ENCODE measurements at places on chromosomes 16 and 17. TPM values are rescaled to one million over a fixed set of nuclear protein-coding genes. Genes with fewer than 3 reads are reported as not detected.

TEN1 gene
- 13.5 TPM for total RNA-seq

DNA sequence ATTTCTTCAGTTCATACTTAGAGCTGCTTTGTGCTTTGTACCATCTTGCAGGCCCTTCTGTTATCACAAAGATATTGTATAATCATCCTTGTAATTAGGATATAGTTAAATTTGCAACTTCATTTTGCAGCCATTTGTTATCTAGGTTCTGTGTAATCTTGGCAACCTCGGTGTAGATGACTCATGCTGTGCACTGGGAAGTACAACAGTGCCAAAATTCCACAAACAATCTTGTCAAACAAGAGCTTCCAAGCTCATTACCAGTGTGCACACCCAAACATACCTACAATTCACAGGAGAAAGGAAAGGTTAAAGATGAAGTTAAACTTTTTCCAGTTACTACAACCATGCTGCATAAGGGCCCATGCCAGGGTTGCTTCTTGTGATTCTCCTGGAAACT lies 1231.8 kb downstream of the CDH11 start:
- no peak overlapping the region for H3K4me3 ChIP-seq
- no peaks in the 10 kb centered on the region for H3K4me1 ChIP-seq
- no peaks in the 10 kb centered on the region for H3K27me3 ChIP-seq
- no peaks in the 10 kb centered on the region for H3K36me3 ChIP-seq
- H3K27ac ChIP-seq, result no peak overlapping the region

- no peaks in the 10 kb centered on the region for H3K4me1 ChIP-seq
- H3K36me3 ChIP-seq, result no peaks in the 10 kb centered on the region
- H3K27ac ChIP-seq, result peak overlapping the region; percentile 67
- DNase-seq, result peak; percentile 45
- H3K4me3 ChIP-seq, result peak overlapping the region; percentile 99
- H3K27me3 ChIP-seq, result no peaks in the 10 kb centered on the region
These were observed 230.9 kb downstream of the MRTFB start for GRCh38 chr16:14302031-14302398.

- no peaks in the 10 kb centered on the region for H3K4me1 ChIP-seq
- H3K36me3 ChIP-seq, result no peaks in the 10 kb centered on the region
- H3K27me3 ChIP-seq, result no peaks in the 10 kb centered on the region
- H3K27ac ChIP-seq, result no peak overlapping the region
- DNase-seq, result no peak
These were observed 503 bp downstream of the C16orf54 start for GRCh38 chr16:29745121-29745852.

CANT1 gene
- 9.2 TPM for total RNA-seq

DNA sequence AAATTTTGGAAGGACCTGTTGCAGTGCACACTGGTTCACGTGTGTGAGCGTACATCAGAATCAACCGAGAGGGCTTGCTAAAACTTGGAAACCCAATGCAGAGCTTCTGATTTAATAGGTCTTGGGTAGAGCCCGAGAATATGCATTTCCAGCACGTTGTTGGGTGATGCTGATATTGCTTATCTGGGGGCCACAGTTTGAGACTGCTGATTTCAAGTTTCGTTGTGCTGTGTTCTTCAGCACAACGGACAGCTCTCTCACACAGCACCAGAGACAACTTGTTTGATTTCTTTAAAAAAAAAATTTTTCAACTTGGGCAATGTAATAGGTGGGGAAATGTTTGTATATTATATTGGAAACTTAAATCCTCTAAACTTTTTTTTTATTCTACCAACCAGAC lies 9.4 kb downstream of the OR4D2 start:
- H3K36me3 ChIP-seq, result no peaks in the 10 kb centered on the region
- H3K4me3 ChIP-seq, result no peak overlapping the region
- no peak for DNase-seq
- no peaks in the 10 kb centered on the region for H3K27me3 ChIP-seq
- H3K4me1 ChIP-seq, result no peaks in the 10 kb centered on the region
- no peak overlapping the region for H3K27ac ChIP-seq

DNA sequence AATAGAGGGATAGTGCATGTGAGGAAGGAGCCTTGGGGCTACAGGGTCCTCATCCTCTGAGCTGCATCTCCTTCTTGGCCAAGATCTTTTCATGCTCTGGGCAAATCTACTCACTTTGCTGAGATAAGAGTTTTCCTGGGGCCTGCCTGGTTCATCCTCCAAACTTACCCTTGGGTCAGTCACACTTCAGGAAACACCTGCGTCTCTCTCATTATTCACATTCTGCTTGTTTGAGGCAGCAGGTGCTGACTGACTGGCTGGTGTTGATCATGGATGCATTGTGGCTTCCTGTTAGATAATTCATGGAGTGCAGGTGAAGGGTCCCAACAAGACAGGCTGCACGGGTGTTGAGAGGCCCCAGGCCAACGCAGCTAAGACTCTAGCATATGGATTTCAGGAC lies 162.6 kb downstream of the SALL1 start:
- no peaks in the 10 kb centered on the region for H3K27me3 ChIP-seq
- no peak for DNase-seq
- H3K27ac ChIP-seq, result no peak overlapping the region
- H3K36me3 ChIP-seq, result no peaks in the 10 kb centered on the region

- no peak for DNase-seq
- H3K36me3 ChIP-seq, result no peaks in the 10 kb centered on the region
- no peaks in the 10 kb centered on the region for H3K4me1 ChIP-seq
- H3K27me3 ChIP-seq, result no peaks in the 10 kb centered on the region
- no peak overlapping the region for H3K27ac ChIP-seq
These were observed 506.7 kb downstream of the HAPSTR1 start for GRCh38 chr16:9597967-9598730.

GRCh38 chr17:69269131-69269998 lies 40.7 kb upstream of the ABCA10 start:
- DNase-seq, result no peak
- H3K36me3 ChIP-seq, result no peaks in the 10 kb centered on the region
- no peaks in the 10 kb centered on the region for H3K27me3 ChIP-seq

- H3K4me3 ChIP-seq, result no peak overlapping the region
- no peak for DNase-seq
- no peaks in the 10 kb centered on the region for H3K27me3 ChIP-seq
- H3K4me1 ChIP-seq, result no peaks in the 10 kb centered on the region
- no peak overlapping the region for H3K27ac ChIP-seq
- H3K36me3 ChIP-seq, result no peaks in the 10 kb centered on the region
These were observed 15.1 kb downstream of the SLC6A4 start for GRCh38 chr17:30220414-30220813.

DNA sequence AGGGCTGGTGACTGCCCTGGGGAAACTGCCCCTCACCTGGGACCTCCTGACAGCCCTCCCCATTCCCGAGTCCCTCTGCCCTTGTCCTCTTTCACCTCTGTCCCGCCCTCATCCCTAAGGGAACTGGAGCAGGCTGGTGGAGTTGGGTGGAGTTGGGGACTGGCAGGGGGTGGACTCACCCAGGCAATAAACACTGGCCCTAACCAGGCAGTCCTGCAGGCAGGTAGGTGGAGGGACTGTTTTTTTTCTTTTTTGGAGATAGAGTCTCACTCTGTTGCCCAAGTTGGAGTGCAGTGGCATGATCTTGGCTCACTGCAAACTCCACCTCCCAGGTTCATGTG lies 11.7 kb downstream of the GCGR start:
- H3K27ac ChIP-seq, result no peak overlapping the region
- H3K4me3 ChIP-seq, result no peak overlapping the region
- H3K4me1 ChIP-seq, result no peaks in the 10 kb centered on the region

MFAP4 gene
- total RNA-seq, result 89.9 TPM

RBFOX1 gene
- total RNA-seq, result 0.55 TPM

GRCh38 chr17:81398176-81398831 lies 3.0 kb downstream of the BAHCC1 start:
- peaks cover 22% of the 10 kb centered on the region for H3K4me1 ChIP-seq
- H3K27ac ChIP-seq, result peak overlapping the region; percentile 97
- DNase-seq, result no peak
- no peaks in the 10 kb centered on the region for H3K36me3 ChIP-seq
- peak overlapping the region; percentile 52 for H3K4me3 ChIP-seq
- no peaks in the 10 kb centered on the region for H3K27me3 ChIP-seq

- DNase-seq, result no peak
- H3K27ac ChIP-seq, result no peak overlapping the region
- no peaks in the 10 kb centered on the region for H3K36me3 ChIP-seq
These were observed 46.1 kb downstream of the CPPED1 start for GRCh38 chr16:12757546-12757945.

GRCh38 chr16:4936181-4936990 lies 562 bp downstream of the PPL start:
- DNase-seq, result peak; percentile 54
- H3K36me3 ChIP-seq, result no peaks in the 10 kb centered on the region
- peak overlapping the region; percentile 44 for H3K4me3 ChIP-seq
- peak overlapping the region; percentile 53 for H3K27ac ChIP-seq

- H3K27me3 ChIP-seq, result no peaks in the 10 kb centered on the region
- peak; percentile 61 for DNase-seq
- H3K4me1 ChIP-seq, result peaks cover 23% of the 10 kb centered on the region
- no peaks in the 10 kb centered on the region for H3K36me3 ChIP-seq
- H3K27ac ChIP-seq, result peak overlapping the region; percentile 37
These were observed 9.2 kb downstream of the PMP22 start for GRCh38 chr17:15255713-15256454.

GRCh38 chr17:7407485-7408251 lies at the start of gene NLGN2:
TSS of gene NLGN2 (plus strand) at chr17:7407845. CDS start at chr17:7408256, 411 bp downstream.
- no peaks in the 10 kb centered on the region for H3K4me1 ChIP-seq
- no peak within 1 kb of the TSS for H3K4me3 ChIP-seq
- no peak for DNase-seq
- H3K27me3 ChIP-seq, result no peaks in the 10 kb centered on the region
- H3K36me3 ChIP-seq, result no peaks in the 10 kb centered on the region
- peak within 1 kb of the TSS; percentile 93 for H3K27ac ChIP-seq

- no peak overlapping the region for H3K27ac ChIP-seq
- no peaks in the 10 kb centered on the region for H3K4me1 ChIP-seq
- no peak for DNase-seq
- H3K4me3 ChIP-seq, result no peak overlapping the region
- no peaks in the 10 kb centered on the region for H3K36me3 ChIP-seq
These were observed 107.0 kb downstream of the PLCG2 start for GRCh38 chr16:81885976-81886586.

DNA sequence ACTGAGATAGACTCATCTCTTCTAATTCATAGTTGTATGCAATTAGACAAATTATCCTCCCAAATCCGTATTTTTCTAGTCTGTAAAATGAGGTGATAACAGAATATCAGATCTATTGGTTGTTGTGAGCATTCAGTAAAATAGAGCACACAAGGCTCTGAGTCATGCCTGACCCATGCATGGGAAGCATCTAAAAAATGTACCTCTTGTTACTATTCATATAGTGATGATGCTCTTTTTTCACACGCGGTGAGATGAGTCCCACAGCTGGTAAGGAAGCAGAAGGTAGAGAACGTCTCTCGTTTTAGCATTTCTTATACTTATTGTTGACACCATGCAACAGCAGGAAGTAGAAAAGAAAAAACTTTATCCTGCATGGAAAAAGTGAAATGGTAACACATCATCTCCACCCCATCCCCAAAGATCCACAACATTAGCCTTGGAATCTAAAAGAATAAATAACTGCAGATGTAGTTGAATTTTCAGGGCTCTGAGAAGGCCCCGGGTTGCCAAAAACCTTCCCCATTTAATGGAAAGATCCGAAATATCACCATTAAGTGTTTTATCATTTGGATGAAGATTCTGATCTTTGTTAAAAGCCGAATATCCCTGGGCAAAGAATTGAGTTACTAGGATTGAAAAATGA lies 215.6 kb downstream of the TMEM114 start:
- no peaks in the 10 kb centered on the region for H3K4me1 ChIP-seq
- no peak overlapping the region for H3K27ac ChIP-seq
- no peaks in the 10 kb centered on the region for H3K27me3 ChIP-seq
- H3K4me3 ChIP-seq, result no peak overlapping the region
- no peaks in the 10 kb centered on the region for H3K36me3 ChIP-seq

TMEM88 gene
- 7.3 TPM for total RNA-seq

DNA sequence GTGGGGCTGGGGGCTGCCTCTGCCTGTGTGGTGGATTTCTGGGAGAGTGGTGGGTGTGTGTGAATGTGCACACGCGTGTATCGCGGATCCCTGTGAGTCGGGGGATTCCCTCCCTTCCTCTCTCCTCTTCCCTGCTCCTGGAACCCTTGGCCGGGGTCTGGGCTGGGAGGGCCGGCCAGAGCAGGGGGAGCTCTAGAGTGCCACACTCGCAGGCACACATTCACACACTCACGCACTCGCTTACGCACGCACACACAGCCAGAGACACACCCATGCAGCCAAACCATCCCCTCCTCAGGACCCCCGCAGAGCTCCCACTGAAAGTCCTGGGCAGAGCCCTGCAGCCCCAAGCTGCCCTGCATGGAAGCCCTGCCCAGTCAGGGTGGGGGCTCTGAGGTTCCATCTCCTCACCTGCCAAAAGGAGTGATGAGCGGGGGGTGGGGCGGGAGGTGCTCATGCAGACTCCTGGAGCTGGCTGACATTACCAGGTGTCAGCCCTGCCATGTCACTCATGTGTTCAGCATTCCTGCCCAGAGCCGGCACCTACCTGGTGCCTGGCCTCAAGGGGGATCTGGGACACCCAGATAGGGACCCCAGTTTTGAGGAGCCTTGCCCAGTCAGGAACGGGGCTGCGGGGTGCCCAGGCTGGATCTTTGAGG lies 1.9 kb downstream of the NECAB2 start:
- H3K27ac ChIP-seq, result no peak overlapping the region
- peaks cover 12% of the 10 kb centered on the region for H3K27me3 ChIP-seq
- H3K36me3 ChIP-seq, result no peaks in the 10 kb centered on the region
- H3K4me1 ChIP-seq, result peaks cover 3% of the 10 kb centered on the region
- no peak overlapping the region for H3K4me3 ChIP-seq
- no peak for DNase-seq

KRT222 gene
- not detected for total RNA-seq

DNA sequence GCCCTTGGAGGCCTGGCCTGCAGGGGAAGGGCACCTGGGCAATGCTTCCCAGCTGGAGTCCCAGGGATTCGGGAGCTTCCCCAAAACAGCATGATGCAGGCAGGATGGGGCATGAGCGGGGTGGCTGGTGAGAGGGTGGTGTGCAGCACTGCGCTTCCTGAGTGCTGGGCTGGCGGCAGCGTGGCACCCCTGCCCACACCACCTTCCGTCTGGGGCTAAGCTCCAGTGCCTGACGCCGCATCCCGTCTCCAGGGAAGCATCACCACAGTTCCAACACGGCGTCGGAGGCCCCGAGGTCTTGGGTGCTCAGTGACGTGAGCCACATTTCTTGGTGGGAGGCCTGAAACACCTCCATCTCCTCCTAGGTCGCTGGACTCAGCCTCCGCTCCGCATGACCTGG lies 13.8 kb upstream of the MTSS2 start:
- DNase-seq, result no peak
- no peaks in the 10 kb centered on the region for H3K36me3 ChIP-seq
- peaks cover 11% of the 10 kb centered on the region for H3K4me1 ChIP-seq
- no peaks in the 10 kb centered on the region for H3K27me3 ChIP-seq
- H3K27ac ChIP-seq, result peak overlapping the region; percentile 94

CACNG5 gene
- 6.6 TPM for total RNA-seq

All from uterus (tissue), 4 donors.